ENCODE measurements at places on chromosomes 13 and 19. TPM values are rescaled to one million over a fixed set of nuclear protein-coding genes. Genes with fewer than 3 reads are reported as not detected.

The SBSN gene
- 1,433 TPM for total RNA-seq

DNA sequence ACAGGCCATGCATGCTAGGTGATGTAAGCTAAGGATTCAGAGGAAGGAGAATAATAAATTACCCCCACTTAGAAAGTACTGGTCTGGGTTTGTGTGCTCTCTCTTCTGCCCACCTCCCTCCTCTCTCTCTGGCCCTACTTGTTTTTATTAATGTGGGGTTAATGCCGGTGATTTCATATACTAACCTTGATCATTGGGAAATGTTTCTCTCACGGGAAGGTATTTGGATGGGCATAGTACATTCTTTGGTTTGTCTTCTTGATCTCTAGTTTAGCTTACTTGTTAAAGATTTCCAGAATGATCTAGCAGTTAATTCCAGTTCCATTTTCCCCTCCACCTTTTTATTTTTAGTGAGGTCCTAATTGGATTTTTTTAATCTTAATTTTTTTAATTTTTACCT lies 24.6 kb downstream of the ARHGAP35 start:
- no peak for ATAC-seq

The PRODH2 gene
- total RNA-seq: not detected

- ATAC-seq: no peak
Measured at GRCh38 chr19:38444026-38444425, 10.5 kb downstream of the RYR1 start.

GRCh38 chr13:20401531-20401930 lies 124.1 kb downstream of the CRYL1 start:
- no peak for ATAC-seq

- no peak for ATAC-seq
Measured at GRCh38 chr19:6439743-6440142, 6.2 kb upstream of the SLC25A41 start.

The MATK gene
- 0.24 TPM for total RNA-seq

DNA sequence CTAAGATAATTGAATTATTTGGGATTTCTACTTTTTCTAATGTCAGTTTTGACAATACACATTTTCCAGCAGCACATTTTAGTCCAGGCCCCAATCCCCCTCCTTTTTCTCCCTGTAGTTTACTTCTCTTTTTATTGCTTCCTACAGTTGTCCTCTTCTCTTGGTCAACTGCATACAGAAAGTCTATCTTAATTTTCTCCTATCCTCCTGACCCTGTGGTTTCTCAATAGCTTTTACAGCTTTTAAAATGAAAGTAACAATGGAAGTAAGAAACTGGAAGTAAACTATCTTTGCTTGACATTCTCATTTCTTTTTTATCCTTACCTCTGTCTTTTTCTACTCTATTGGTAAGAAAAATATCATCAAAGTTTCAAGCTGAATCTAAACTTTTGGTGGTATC lies 106.5 kb upstream of the OXGR1 start:
- no peak for ATAC-seq

GRCh38 chr13:113920606-113921286 lies 53.1 kb downstream of the C13orf46 start:
- no peak for ATAC-seq

- ATAC-seq: no peak
Measured at GRCh38 chr19:50728084-50728737, 5.0 kb downstream of the CLEC11A start.

- ATAC-seq: no peak
Measured at GRCh38 chr13:105159841-105160240, 1375.6 kb downstream of the EFNB2 start.

The PRR12 gene
- 11.7 TPM for total RNA-seq

DNA sequence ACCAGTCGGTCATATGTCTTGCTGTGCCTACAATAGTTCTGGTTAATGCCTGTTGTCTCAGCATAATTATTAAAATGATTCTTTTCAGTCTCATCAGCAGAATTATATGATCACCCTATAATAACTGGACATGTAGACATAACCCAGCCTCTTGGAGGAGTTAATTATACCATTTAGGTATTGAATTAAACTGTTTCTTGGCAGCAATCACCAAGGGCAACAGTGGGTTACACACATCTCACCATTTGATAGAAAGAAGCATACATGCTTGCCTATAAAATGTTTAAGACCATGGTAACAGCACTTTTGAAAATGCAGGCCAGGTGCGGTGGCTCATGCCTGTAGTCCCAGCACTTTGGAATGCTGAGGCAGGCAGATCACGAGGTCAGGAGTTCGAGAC lies 184.6 kb downstream of the RGCC start:
- no peak for ATAC-seq

GRCh38 chr19:17999684-18000479 lies 8.1 kb upstream of the ARRDC2 start:
- no peak for ATAC-seq

DNA sequence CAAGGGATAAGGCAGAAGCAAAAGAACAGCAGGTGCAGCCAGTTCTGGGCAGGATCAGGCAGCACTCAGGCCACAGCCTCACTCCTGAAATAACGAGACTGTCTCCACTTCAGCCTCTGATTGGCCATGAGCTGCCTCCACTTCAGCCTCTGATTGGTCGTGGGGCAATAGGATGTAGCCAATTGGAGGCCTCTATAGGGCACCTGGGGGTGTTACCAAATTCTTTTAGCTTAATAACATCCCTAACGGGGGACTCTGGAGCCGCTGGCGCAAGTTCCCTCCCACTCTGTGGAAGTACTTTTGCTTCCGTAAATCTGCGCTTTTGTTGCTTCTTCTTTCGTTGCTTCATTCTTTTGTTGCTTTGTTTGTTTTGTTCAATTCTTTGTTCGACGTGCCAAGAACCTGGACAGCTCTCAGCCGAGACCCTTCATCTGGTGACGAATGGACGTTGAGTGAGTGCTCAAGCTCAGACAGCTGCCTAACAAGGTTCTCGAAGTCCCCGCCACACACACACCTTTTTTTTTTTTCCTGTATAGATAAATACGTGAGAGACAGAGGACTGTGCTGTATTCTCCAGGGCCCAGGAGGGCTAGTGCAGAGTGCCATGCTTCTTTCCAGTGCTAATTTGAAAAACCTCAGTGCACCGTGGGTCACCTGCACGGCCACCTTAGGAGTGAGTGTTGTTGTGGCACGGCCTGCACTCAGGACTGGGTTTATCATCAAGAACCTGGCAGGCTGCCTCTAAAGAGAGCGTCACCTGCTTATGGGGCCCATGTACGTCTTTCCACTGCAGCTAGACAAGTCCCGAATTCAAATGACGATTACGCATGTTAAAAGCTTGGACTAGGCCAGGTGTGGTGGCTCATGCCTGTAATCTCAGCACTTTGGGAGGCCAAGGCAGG lies 32.0 kb upstream of the TUBGCP3 start:
- ATAC-seq: peak; percentile 50

DNA sequence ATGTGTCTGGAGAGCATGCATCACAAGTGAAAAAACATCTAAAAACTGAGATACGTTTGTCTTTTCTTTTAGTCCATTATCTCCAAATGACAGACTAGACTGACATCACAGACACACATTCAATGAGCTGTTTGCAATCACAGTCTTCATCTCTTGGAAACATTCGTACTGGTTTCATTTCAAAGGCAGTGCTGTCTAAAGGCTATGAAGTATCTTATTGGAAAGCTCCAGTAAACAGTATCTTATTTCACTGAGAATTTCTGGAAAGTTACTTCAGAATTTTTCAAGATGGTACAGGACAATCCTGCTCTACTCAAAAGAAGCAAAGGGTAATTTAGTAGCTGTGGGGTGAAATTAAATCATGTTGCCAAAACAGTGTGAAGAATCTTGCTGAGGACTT lies 53.5 kb upstream of the TNFRSF19 start:
- ATAC-seq: no peak

The RNF225 gene
- total RNA-seq: 14.7 TPM

The CRB3 gene
- 37.3 TPM for total RNA-seq

The CALR gene
- total RNA-seq: 586 TPM

Data from esophagus mucosa (tissue), 1 donor.